ENCODE measurements at places on chromosomes 6 and 20. TPM values are rescaled to one million over a fixed set of nuclear protein-coding genes. Genes with fewer than 3 reads are reported as not detected.

The NFKBIE gene
- total RNA-seq, result 27.0 TPM

The ABHD12 gene
- total RNA-seq, result 30.2 TPM

The HTR1B gene
- total RNA-seq, result 65.6 TPM

The MOG gene
- total RNA-seq, result not detected

The TGM3 gene
- not detected for total RNA-seq

The BHLHE23 gene
- total RNA-seq, result not detected

The TRIM10 gene
- not detected for total RNA-seq

The SLC17A3 gene
- total RNA-seq, result not detected

The SMPDL3A gene
- 7.3 TPM for total RNA-seq

The EFCAB8 gene
- 0.43 TPM for total RNA-seq

The TLDC2 gene
- total RNA-seq, result not detected

The SPTLC3 gene
- total RNA-seq, result 1.1 TPM

The F13A1 gene
- not detected for total RNA-seq

The WFDC12 gene
- total RNA-seq, result not detected

The OPRL1 gene
- total RNA-seq, result 1.0 TPM

The NXT1 gene
- 33.7 TPM for total RNA-seq

The THBD gene
- 38.6 TPM for total RNA-seq

The PAK1IP1 gene
- total RNA-seq, result 35.6 TPM

The BPI gene
- total RNA-seq, result not detected

The MUCL3 gene
- total RNA-seq, result not detected

The ATRN gene
- total RNA-seq, result 44.6 TPM

The TP53TG5 gene
- not detected for total RNA-seq

The ZSCAN31 gene
- total RNA-seq, result 80.3 TPM

The PRSS35 gene
- total RNA-seq, result 0.07 TPM

The OXT gene
- not detected for total RNA-seq

The PHACTR3 gene
- total RNA-seq, result not detected

Data from thoracic aorta endothelial cell (primary cell).